ENCODE measurements at places on chromosomes 1 and 21. TPM values are rescaled to one million over a fixed set of nuclear protein-coding genes. Genes with fewer than 3 reads are reported as not detected.

ANKRD65 gene
- 0.35 TPM for total RNA-seq

- no peak overlapping the region for H3K27ac ChIP-seq
- H3K4me1 ChIP-seq: no peaks in the 10 kb centered on the region
- H3K4me3 ChIP-seq: no peak overlapping the region
- no peaks in the 10 kb centered on the region for H3K36me3 ChIP-seq
Observed at GRCh38 chr1:107358619-107359327, 217.9 kb downstream of the NTNG1 start.

DNA sequence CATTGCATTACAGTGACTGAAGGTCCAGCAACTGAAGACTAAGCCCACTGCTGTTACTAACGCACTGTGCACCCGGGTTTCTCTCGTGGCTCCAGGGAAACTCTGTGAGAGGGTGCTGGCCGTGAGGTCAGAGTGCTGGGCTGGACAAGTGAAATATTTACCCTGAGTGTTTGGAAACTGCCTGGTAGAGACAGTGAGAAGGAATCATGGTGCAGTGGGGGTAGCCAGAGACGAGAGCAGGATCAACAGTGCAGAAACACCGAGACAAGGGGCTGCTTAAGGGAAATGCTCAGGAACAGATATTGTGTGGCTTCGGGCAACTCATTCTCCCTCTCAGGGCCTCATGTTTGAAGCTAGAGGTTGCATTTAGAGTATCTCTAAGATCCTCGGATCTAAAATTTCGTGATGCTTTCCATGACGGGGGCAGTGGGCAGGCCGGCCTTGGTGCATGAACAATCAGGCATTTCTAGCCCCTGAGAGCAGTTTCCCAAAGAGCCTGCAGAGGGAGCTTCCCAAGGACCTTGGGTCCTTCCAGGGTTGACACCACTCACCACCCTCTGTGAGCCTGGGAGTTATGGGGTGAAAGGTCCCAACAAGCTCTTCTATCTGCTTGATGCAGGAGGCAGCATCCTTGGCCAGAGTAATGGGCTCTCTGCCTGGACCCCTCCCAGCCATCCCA, 9.7 kb downstream of the CD2 start:
- peak; percentile 22 for DNase-seq
- no peaks in the 10 kb centered on the region for H3K27me3 ChIP-seq
- no peak overlapping the region for H3K4me3 ChIP-seq
- no peak overlapping the region for H3K27ac ChIP-seq
- H3K4me1 ChIP-seq: no peaks in the 10 kb centered on the region

FAM177B gene
- total RNA-seq: not detected

- no peaks in the 10 kb centered on the region for H3K4me1 ChIP-seq
- DNase-seq: no peak
- no peak overlapping the region for H3K27ac ChIP-seq
Observed at GRCh38 chr21:42174173-42174572, 44.8 kb upstream of the ABCG1 start.
